ENCODE measurements at places on chromosomes 12 and 14.

GRCh38 chr12:108332791-108333382, 6.2 kb downstream of the CMKLR1 start:
- DNase-seq = no peak

GRCh38 chr14:105549481-105549880, 23.1 kb downstream of the TMEM121 start:
- no peak for DNase-seq

DNA sequence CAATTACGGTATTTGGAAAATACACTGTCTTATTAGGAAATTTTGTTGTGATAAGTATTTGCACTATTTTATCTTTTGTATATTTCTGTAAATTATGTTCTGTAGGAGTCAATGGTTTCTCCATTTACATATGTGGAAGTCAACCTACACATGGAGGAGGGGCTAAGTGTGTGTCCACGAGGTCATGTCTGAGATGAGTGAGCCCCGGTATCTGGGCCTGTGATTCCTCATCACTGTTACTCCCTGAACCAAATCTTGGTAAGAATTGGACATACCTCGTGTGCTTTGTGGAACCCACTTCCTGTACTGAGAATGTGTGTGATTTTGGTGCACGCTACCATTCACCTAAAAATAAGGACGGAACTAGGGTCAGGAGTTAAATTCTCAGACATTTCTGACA, 1105.5 kb downstream of the TMEM121 start:
- DNase-seq = no peak

DNA sequence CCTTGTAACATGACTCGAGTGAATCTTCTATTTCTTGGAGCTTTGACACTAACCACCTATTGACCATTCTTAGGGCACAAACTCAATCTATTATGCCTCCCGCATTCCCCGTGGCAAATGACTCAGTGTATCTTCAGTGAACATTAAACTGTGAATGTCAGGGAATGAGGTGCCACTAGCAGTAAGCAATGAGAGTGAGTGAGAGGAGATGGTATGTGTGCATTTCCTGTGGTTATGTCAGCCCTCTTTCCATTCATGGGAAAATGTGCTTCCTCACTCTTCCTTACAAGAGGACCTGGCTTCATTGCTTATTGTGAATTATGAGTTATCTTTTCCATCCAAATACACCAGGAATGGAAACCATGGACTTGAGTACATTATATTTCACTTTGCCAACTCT, 229.2 kb downstream of the EMP1 start:
- DNase-seq = no peak
